ENCODE measurements at places on chromosomes 5 and 9.

GRCh38 chr9:112037281-112038016 is 137.6 kb downstream of the SUSD1 start:
- peak; percentile 55 for DNase-seq

GRCh38 chr9:89358985-89359384 is 40.7 kb downstream of the SECISBP2 start:
- DNase-seq, result no peak

DNA sequence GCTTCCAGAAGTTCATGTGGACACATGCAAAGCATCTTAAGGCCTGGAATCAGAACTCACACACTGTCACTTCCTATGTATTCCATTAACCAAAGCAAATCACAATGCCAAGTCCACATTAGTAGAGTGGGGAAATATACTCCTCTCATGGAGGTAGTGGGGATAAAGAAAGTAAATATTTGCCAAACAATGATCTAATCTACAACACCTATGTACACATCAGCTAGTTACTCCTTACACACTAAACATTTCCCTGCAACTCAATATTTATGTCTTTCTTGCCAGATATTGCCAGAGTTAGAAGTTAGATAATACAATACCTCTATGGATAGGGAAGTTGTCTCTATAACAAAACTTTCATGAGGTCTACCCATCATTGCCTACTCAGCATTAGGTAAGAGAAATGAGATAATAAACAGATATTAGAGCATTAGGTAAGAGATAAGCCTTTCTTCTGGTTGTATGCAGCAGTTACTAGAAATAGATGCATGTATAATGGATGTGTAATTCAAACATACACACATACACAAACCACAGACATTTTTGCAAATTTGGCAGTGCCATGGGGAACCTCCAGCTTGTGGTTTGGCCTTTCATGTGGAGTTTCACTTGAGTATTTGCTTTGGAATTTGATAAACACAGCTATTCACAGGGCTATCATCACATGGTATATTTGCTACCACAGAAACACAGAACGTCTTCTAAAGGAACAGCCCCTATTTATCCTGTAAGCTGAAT is 196.5 kb downstream of the TLE1 start:
- DNase-seq, result no peak

DNA sequence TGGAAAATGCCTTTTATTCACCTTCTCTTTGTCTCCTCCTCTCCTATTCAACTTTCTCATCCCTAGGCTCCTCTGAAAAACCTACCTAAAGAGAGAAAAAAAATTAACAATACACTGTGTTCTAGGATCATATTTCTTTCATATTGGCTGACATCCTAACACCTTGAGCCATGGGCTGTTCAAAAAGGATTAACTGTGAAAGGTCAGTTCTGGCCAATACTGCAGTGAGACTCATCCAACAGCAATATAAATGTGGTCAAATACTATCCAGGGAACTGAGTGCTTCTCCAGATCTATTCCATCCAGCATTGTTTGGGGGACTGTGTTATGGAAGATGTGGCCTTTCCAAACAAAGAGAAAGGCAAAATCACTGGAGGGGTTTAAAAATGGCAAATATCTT is 131.1 kb upstream of the MOCS2 start:
- no peak for DNase-seq

GRCh38 chr9:35731415-35732184 is 395 bp downstream of the TLN1 start:
- no peak for DNase-seq

- DNase-seq, result no peak
These were observed 348.1 kb downstream of the ADAMTS6 start for GRCh38 chr5:65133477-65134110.

GRCh38 chr5:77958642-77959330 is 182.6 kb upstream of the TBCA start:
- no peak for DNase-seq

DNA sequence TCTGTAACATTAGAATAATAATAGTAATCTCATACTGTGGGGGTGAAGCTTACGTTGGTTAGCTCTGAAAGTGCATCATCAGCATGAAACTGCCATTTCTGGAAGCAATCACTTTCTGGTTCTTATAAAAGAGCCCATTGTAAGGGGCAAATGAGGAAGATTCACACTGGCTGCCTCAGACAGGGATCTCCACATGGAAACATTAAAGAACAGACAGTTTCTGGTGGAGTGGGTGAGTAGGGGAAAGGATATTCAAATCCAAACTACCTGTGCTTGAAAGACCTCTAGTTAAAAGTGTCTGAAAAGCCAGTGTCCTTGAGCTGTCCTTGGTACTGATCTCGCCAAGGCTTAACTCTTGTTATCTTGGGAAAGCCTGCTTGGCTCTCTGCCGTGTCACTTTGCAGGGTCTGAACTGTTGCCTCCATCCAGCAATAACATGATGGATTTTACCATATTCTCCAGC is 19.1 kb upstream of the SLC31A2 start:
- no peak for DNase-seq

DNA sequence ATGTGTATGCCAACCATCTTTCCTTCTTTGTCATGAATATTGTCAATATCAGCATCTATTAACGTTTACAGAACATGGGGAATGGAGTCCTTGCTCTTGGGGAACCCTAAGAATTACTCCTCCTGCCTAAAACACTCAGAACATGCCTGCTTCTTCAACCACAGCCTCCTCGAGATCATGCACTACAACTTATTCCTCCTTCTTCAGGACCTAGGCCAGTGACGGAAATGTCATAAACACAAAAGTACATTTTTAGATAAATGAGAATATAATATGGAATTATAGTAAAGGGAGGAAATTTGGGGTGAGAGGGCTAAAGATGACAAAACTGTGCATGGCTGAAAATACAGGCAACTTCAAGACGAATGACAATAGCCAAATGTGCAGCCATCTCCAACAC is 3.1 kb upstream of the IFNK start:
- DNase-seq, result no peak

DNA sequence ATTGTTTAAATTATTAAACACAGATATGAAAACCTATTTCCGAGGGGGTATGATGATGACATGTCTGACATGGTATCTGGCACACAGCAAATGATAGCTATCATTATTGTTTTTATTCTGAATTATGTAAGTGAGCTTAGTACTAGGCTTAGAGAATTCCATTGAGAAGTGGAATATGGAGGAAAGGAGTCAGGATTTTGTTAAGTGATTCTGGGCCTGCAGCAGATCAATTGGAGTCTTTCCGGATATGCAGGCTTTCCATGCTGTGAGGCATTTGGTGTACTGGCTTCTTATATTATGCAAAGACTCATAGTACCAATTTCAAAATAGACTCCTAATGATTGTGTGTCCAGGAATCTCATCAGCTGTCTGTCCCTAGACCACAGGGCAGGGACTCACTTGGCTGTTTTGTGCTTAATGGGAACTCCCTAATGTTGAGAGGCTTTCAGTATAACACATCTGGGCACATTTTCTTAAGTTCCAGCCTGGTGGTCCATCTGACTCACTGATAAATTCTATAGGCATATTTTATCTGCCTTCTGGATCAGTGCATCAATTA is 180.0 kb upstream of the KLF9 start:
- no peak for DNase-seq

DNA sequence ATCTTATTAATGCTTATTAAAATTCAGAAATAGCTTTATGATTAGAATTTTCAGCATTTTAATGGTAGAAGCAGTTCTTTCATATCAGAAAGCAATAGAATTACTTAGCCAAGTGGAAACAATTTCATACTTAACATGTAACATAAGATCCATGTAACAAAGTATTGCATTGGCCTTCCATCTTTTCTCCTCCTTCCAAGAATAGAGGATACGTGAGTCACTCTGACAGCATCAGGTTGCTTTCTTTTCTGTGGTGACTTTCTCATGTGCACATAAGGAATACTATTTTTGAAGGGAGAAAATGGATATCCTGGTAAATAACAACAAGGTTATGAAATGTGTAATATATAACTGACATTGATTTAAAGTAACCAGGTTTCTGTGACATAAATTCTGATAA is 272.2 kb downstream of the ANXA1 start:
- no peak for DNase-seq

GRCh38 chr5:175657593-175658271 is at the start of gene HRH2:
TSS of gene HRH2 (plus strand) at chr5:175658071. CDS start at chr5:175683234, 25,163 bp downstream.
- no peak for DNase-seq

DNA sequence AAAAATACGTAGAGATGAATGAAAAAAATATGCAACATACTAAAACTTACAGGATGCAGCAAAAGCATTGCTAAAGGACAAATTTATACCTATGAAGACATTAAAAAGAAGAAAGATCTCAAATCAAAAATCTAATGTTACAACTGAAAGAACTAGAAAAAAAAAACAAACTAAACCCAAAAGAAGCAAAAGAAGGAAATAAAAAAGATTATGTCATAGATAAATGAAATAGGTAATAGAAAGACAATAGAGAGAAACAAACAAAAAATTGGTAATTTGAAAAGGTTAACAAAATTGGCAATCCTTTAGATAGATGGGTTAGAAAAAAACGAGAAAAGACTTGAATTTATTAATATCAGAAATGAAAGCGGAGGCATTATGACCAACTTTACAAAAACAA is 1000.2 kb downstream of the TLE4 start:
- DNase-seq, result no peak

GRCh38 chr5:67196537-67197059 is at the start of gene CD180:
TSS of gene CD180 (minus strand) at chr5:67196799. CDS start at chr5:67196641, 158 bp downstream.
- peak; percentile 32 for DNase-seq

DNA sequence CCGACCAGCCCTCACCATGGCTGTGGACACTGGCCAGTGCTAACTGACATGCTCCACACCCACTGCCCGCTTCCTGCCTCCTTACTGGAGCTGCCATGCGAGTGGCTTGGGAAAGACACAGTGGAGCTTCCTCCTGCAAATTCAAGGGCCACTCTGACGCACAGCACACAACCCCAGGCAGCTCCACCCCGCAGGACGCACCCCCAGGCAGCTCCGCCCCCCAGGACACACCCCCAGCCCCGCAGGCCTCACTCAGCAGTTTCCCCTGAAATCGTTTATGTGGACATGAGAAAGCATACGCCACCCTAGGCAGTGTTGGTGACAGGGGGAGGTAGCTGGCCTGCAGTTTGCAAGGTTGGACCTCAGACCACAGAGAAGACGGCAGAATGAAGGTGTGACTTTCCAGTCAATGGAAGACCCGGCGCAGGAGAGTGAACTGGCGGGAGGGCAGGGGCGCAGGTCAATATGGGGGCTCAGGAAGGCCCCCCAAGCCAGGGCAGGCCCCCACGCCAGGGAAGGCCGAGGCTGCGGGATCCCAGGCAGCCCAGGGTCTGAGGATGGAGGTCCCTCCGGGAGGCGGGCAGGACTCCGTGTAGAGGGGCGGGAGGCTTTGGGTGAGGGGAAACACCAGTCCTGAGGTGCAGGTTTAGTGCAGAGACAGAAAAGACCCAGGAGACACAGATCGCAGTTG is 21.6 kb downstream of the LPCAT1 start:
- DNase-seq, result peak; percentile 84

GRCh38 chr5:163544836-163545235 is 39.4 kb downstream of the MAT2B start:
- DNase-seq, result no peak

Measured in germinal center (tissue), 1 donor.